ENCODE measurements at places on chromosomes 1 and 21. TPM values are rescaled to one million over a fixed set of nuclear protein-coding genes. Genes with fewer than 3 reads are reported as not detected.

- DNase-seq: peak; percentile 18
- peaks cover 11% of the 10 kb centered on the region for H3K4me1 ChIP-seq
- H3K27me3 ChIP-seq: no peaks in the 10 kb centered on the region
- H3K4me3 ChIP-seq: no peak overlapping the region
- no peaks in the 10 kb centered on the region for H3K36me3 ChIP-seq
Measured at GRCh38 chr21:46151989-46152926, 3.1 kb downstream of the FTCD start.

DNA sequence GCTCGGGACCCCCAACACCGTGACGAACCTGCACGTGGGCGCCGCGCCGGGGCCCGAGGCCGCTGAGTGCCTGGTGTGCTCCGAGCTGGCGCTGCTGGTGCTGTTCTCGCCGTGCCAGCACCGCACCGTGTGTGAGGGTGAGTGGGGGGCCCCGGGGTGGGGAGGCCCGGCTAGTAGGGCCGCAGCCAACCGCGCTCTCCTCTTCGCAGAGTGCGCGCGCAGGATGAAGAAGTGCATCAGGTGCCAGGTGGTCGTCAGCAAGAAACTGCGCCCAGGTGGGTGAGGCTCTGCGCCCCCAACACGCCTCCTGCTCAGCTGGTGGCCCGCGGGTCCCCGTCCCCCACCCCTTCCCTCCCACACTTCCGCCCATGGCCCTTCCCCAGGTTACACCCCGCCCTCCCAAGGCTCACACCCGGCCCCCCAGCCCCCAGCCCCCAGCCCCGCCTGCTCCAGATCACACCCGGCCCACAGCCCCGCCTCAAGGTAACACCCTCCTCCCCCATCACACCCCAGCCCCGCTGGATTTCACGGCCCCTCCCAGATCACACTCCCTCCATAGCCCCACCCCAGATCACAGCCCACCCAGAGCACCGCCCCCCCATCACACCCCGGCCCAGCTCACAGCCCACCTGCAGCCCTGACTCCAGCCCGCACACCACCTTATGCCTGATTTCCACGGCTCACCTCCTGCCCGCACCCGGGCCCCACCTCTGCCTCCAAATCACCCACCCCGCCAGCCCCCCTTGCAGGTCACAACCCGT, 2.4 kb upstream of the MMP23B start:
- H3K27me3 ChIP-seq: peaks cover 41% of the 10 kb centered on the region
- peaks cover 36% of the 10 kb centered on the region for H3K4me1 ChIP-seq
- H3K27ac ChIP-seq: no peak overlapping the region
- peaks cover 33% of the 10 kb centered on the region for H3K36me3 ChIP-seq
- no peak for DNase-seq

NOS1AP gene
- total RNA-seq: 9.9 TPM

GRCh38 chr21:33721081-33721480, 78.8 kb downstream of the ITSN1 start:
- H3K27me3 ChIP-seq: no peaks in the 10 kb centered on the region
- H3K27ac ChIP-seq: no peak overlapping the region
- H3K4me1 ChIP-seq: no peaks in the 10 kb centered on the region
- no peak for DNase-seq
- H3K36me3 ChIP-seq: peaks cover 31% of the 10 kb centered on the region

DNA sequence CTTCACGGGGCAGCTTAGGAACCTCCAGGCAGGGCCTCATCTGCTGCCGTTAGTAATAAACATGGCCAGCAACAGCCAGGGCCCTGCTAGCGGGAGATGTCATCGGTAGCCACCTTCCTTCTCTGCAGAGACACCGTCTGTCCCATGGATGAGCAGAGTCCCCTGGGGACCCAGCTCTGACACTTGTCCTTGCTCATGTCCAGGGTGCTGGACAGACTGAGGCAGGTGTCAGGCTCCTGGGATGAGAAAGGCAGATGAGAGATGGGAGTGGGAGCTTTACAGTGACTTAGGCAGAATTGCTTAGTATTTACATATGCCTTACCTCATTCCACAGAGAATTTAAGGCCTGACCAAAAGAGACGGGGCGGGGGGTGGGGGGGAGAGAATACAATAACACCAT, 25.0 kb downstream of the CAPN2 start:
- H3K36me3 ChIP-seq: no peaks in the 10 kb centered on the region
- DNase-seq: no peak
- no peak overlapping the region for H3K4me3 ChIP-seq
- H3K4me1 ChIP-seq: peaks cover 79% of the 10 kb centered on the region
- no peaks in the 10 kb centered on the region for H3K27me3 ChIP-seq
- peak overlapping the region; percentile 89 for H3K27ac ChIP-seq

ABCG1 gene
- total RNA-seq: 65.9 TPM

DNA sequence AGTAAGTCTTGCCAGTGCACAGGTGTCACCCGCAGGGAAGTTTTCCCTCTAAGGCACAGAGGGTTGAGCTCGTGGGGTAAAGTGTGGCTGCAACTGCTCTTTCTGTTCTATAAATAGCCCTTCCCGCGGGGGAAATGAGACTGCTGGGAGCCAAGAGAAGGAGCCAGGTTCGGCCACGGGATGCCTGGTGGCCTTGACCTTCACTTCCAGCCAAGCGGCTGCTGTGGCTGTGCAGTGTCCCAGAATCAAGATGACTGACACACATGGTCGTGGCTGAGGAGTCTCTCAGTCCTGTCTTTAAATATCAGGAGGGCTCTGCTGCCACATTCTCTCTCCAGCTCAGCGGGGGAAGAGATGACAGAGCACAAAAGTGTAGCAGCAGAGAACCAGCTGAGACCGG, 154.1 kb upstream of the VAMP3 start:
- H3K36me3 ChIP-seq: no peaks in the 10 kb centered on the region
- no peak overlapping the region for H3K27ac ChIP-seq
- no peaks in the 10 kb centered on the region for H3K4me1 ChIP-seq
- H3K4me3 ChIP-seq: no peak overlapping the region
- peaks cover 39% of the 10 kb centered on the region for H3K27me3 ChIP-seq

DNA sequence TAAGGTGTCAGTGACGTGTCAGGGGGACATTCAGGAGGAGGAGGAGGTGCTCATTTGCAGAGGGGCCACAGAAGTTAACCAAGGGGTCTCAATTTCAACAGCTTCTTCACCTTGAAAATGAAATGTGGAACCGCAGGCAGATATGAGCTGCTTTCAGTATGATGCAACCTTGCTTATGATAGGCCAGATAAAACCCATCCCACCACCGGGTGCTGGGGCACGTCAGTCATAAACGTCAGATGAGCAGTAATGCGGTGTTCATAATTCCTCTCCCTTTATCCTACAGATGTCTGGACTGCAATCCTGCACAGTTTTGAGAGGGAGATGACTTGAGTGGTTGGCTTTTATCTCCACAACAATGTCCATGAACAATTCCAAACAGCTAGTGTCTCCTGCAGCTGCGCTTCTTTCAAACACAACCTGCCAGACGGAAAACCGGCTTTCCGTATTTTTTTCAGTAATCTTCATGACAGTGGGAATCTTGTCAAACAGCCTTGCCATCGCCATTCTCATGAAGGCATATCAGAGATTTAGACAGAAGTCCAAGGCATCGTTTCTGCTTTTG, 1.7 kb downstream of the PTGFR start:
- H3K4me3 ChIP-seq: peak overlapping the region; percentile 57
- DNase-seq: no peak
- peak overlapping the region; percentile 67 for H3K27ac ChIP-seq
- H3K4me1 ChIP-seq: peaks cover 10% of the 10 kb centered on the region
